Cardiac muscle cell (in vitro differentiated cells and primary cell): ENCODE measurements at places on chromosomes 11 and 22. TPM values are rescaled to one million over a fixed set of nuclear protein-coding genes. Genes with fewer than 3 reads are reported as not detected.

MS4A15 gene
- not detected in 2 replicates for polyA plus RNA-seq

OTOG gene
- 0.49 TPM in 1 of 2 replicates, not detected in the other for polyA plus RNA-seq

TRIM51 gene
- polyA plus RNA-seq: not detected in 2 replicates

MS4A7 gene
- polyA plus RNA-seq: not detected in 2 replicates

GGTLC2 gene
- polyA plus RNA-seq: not detected in 2 replicates

P4HA3 gene
- polyA plus RNA-seq: 0.06 and 0.27 TPM in 2 replicates

TRIM22 gene
- polyA plus RNA-seq: 0.32 and 1.3 TPM in 2 replicates

DNA sequence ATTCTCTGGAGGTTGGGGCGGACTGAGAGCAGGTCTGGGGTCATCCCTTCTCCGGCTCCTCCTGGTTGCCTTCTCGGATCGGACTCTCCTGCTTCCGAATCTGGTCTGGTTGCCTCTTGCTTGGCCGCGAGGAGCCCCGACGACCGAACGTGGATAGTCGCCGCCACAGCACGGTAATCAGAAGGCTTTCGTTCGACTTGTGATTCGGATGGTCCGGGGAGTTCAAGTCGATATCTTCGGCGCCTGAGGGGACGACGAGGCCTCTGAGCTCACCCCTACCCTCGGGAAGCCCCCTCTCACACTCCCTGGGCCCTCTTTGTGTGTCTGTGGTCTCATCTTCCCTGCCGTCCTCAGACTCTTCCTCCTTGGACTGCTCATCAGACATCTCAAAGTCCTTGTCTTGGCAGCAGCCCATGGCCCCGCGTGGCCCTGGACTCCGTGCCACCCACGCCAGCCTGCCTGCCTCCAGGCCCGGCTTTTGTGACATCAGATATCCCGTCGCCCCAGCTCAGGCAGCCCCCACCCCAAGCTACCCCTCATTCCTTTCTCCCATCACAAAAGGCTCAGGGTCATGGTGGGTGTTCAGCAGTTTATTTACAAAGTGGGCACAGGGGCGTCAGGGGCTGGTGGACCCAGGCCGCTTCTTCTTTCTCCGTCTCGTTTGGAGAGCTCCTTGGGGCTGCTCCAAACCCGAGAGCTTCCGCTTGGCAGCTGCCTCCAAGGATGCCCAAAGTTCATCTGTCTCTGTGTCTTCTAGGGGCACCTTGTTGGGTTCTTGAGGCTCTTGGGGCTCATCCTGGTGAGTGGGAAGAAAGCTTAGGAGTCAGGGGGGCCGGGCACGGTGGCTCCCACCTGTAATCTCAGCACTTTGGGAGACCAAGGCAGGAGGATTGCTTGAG lies at the start of gene TEX54:
Gene TEX54 (minus strand): TSS at position 506 of the 899 bp plus-strand sequence.
- DNase-seq: no peak

DNA sequence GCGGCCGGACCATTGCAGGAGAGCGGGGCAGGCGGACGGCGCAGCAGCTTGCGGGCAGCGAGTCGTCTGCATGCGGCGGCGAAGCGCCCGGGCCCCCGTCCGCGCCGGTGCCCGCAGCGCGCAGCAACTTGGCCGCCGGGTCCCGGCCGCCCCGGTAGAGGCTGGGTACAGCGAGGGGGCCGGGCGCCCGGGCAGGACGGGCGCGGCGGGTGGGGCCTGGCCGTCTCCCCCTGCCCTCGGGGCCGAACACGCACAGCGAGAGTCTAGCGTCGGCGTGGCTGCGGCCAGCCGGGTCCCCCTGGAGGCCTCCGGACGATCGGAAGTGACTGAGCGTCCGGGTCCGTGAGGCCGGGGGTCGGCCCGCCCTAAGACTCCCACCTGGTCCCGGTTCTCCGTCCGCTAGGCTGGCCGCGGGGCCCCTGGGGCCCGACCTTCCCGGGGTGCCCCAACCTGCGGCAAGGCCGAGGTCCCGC lies 775 bp upstream of the TRABD start:
- no peak for DNase-seq

DNA sequence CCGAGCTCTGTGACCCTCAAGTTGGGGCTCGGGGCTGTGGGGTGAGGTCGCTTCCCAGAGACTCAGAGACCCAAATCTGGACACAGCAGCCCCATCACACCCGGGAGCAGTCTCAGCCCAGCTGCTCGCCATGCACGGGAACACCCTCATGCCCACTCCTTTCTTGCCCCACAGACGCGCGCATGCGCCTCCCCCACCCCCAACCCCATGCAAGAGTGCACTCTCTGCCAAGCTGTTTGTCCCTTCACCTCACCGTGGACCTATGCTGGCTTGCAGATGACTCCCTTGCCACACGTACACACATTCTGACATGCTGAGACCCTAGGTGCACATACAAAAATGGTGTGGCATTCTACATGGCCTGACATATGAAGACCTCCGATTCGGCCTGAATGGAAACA lies 478 bp upstream of the CD248 start:
- peak; percentile 87 for DNase-seq

GRCh38 chr11:60918939-60919265 lies 4.9 kb downstream of the TMEM109 start:
- DNase-seq: peak; percentile 23

- no peak for DNase-seq
Observed at GRCh38 chr11:134861490-134862104, 449.6 kb upstream of the B3GAT1 start.

GRCh38 chr22:38316364-38317121 lies 690 bp downstream of the CSNK1E start:
- peak; percentile 74 for DNase-seq

DNA sequence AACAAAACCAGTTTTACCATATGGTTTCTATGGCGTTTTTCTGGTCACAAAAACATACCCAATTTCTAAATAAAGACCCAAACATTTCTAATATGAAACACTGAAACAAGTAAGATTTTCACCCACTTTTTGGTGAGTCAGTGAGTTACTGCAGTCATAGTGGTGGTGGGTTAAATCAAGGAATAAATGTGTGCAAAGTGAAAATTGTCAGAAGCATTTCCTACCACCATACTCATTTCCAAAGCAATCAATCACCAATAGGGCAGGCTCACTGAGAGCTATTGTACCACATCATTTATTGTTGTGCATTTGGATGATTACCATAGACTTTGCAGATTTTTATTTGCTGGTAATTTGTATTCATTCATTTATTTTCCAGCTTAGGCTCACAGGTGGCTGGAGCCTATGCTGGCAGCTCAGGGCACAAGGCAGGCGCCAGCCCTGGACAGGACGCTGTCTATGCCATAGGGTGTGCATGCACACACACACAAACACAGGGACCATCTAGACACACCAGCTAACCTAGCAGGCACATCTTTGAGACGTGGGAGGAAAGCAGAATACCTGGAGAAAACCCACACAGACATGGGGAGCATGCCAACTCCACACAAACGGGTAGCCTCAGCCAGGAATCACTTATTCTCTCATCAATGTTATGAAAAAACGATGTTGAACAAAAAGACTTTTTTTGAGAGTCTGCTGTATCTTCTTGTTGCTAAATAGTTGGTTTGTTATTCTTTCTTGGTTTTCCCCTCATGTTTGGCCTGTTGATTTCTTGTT lies 5.1 kb downstream of the FAM118B start:
- no peak for DNase-seq

DNA sequence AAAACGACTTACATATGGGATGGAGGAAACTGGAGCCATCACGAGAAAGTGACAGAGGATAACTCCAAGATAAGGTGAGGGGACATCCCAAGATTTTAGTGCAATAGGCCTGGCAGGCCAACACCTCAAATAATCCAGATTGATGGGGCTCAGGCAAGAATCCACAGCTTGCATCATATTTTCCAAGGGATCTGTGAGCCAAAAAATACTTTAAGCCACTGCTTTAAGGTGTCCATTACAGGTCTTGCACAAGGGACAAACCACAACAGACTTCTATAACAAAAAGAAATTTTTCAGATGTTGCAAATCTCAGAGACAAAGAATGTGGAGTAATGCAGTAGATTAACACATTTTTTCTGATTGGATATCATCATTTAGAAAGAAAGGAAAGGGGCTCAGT lies 45.6 kb downstream of the DENND5A start:
- DNase-seq: peak; percentile 94

DNA sequence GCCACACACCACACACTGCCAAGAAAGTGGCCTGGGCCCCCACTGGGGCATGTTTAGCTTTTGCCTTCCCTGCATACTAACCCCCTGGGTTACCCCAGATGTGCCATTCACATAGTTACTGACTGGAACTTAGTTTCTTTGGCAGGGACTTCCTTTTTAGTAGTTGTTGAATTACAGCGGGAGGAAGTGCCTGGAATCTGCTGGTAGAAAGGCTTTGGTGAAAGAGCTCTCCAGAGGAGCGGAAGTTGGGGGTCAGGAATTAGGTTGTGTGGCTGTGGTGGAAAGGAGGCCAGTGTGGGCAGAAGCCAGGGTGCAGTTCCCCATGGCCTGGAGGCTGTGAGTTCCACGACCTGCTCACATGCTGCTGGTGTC lies 69.0 kb downstream of the MED15 start:
- DNase-seq: no peak

DNA sequence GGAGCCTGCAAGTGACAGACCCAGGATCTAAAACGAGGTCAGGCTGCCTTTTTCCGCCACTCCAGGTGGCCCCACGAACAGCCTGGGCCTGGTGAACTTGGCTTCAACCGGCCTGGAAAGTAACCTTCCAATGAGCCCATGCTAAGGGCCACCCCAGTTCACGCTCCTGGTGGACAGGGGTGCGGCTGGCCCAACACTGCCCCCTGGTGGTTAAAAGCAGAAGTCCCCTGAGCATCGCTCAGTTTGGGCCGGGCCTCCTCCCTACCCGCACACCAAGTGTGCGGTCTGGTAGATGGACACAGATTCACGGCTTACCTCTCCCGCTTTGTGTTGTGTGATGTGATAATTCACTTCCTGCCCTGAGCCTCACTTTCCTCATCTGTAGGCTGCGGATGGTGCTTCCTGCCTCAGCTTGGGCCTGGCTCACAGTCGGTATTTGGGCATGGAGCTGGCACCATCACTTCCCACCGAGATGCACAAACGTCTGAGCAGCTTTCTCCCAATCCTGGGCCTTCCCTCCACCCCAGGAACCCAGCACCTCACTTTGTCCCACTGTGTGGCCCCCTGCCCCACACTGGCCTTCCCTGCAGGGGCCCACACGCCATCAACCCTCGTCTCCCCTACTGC lies 13.7 kb upstream of the SEC14L3 start:
- DNase-seq: peak; percentile 64

GRCh38 chr11:1450949-1451710 lies 35.4 kb downstream of the MOB2 start:
- peak; percentile 54 for DNase-seq

DNA sequence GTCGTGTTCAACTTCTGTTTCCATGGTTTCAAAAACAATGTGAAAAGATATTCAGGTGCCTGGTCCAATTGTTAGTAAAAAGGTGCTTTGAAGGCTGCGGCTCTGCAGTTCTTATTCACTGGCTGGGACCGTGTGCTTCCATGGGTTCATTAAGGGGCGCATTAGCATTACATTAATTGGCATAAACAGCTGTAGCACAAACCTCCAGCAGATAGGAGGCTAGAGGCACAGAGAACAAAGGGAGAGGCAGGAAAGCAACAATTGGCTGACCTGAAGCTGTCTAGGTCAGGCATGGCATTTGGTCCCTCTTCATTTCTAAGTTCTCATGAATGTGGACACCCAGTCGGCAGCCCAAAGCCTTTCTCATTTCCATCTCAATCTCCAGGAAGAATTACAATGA lies 16.6 kb downstream of the PAK1 start:
- DNase-seq: no peak

DNA sequence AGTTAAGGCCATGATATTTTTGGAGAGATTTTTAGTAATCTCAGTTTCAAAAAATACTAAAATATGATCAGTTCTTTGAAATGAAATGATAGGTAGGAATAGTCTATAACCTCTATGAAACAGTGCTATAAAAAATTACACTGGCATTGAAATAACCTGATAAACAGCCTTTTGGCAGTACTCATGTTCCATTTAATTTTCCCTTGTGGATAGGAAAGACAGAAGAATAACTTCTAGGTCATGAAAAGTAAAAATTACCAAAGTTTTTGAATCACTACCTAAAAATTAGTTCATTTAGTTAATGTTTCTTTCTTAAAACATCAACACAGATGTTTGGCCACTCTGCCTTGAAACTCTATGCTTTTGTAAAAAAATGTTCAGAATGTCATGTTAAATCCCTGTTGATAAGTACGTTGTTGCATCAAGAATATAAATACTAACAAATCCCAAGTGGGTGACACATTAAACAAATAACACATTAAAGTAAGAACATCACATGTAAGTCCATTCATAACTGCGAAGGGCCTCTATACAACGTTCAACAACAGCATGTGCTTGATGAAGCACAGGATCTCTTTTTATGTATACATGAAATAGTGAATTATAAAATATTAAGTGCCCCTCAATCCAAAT lies 290.2 kb downstream of the SWAP70 start:
- no peak for DNase-seq

GRCh38 chr11:66388780-66389386 lies 17.3 kb upstream of the SLC29A2 start:
- DNase-seq: peak; percentile 85
